ENCODE measurements at places on chromosomes 2 and 18. TPM values are rescaled to one million over a fixed set of nuclear protein-coding genes. Genes with fewer than 3 reads are reported as not detected.

Gene C2orf72
- polyA plus RNA-seq: 1.9 TPM

Gene IL36G
- polyA plus RNA-seq: not detected

Gene STPG4
- not detected for polyA plus RNA-seq

Gene CGREF1
- polyA plus RNA-seq: 1.9 TPM

Gene PSMA8
- polyA plus RNA-seq: not detected

Gene ECEL1
- polyA plus RNA-seq: not detected

Gene PUS10
- 6.0 TPM for polyA plus RNA-seq

Gene SOCS6
- 34.1 TPM for polyA plus RNA-seq

Gene PID1
- 15.7 TPM for polyA plus RNA-seq

Gene CCDC121
- polyA plus RNA-seq: 1.5 TPM

Gene CROCC2
- 0.12 TPM for polyA plus RNA-seq

Gene ELOA2
- polyA plus RNA-seq: not detected

Gene ITPRIPL1
- 2.6 TPM for polyA plus RNA-seq

Gene IL36A
- polyA plus RNA-seq: not detected

Gene RAD51AP2
- polyA plus RNA-seq: 0.02 TPM

Gene NPAS2
- 4.9 TPM for polyA plus RNA-seq

Gene CCDC93
- polyA plus RNA-seq: 15.1 TPM

Gene ST8SIA3
- polyA plus RNA-seq: not detected

Gene SKOR2
- polyA plus RNA-seq: not detected

Gene SP140
- 0.17 TPM for polyA plus RNA-seq

Gene GALNT5
- 51.5 TPM for polyA plus RNA-seq

Gene OR6B2
- polyA plus RNA-seq: not detected

Gene PLB1
- 0.75 TPM for polyA plus RNA-seq

Gene SGO2
- 15.5 TPM for polyA plus RNA-seq

Gene SLC35F6
- polyA plus RNA-seq: 35.2 TPM

Gene LIPG
- 0.30 TPM for polyA plus RNA-seq

Gene MLPH
- polyA plus RNA-seq: 4.8 TPM

Gene HRH4
- not detected for polyA plus RNA-seq

Gene CCDC195
- not detected for polyA plus RNA-seq

Gene TFCP2L1
- polyA plus RNA-seq: not detected

Gene DSG4
- not detected for polyA plus RNA-seq

Gene SCYGR4
- polyA plus RNA-seq: not detected

Gene RGPD5
- polyA plus RNA-seq: 9.6 TPM

Gene ZFAND2B
- polyA plus RNA-seq: 26.8 TPM

Gene TMEM200C
- polyA plus RNA-seq: 0.10 TPM

Gene SULT1C3
- not detected for polyA plus RNA-seq

Gene TXNDC2
- 0.11 TPM for polyA plus RNA-seq

Gene OSBPL1A
- 51.6 TPM for polyA plus RNA-seq

Gene LANCL1
- polyA plus RNA-seq: 55.1 TPM

Gene CTAGE1
- polyA plus RNA-seq: not detected

Gene LCT
- not detected for polyA plus RNA-seq

Gene SETBP1
- 1.9 TPM for polyA plus RNA-seq

Gene LHCGR
- 0.12 TPM for polyA plus RNA-seq

Gene NOP58
- polyA plus RNA-seq: 54.7 TPM

Gene DNAJC5G
- polyA plus RNA-seq: not detected

Gene CDH20
- 0.12 TPM for polyA plus RNA-seq

Gene CEP192
- polyA plus RNA-seq: 12.5 TPM
